PC-9 (cell line): ENCODE measurements at places on chromosomes 5 and 9.

DNA sequence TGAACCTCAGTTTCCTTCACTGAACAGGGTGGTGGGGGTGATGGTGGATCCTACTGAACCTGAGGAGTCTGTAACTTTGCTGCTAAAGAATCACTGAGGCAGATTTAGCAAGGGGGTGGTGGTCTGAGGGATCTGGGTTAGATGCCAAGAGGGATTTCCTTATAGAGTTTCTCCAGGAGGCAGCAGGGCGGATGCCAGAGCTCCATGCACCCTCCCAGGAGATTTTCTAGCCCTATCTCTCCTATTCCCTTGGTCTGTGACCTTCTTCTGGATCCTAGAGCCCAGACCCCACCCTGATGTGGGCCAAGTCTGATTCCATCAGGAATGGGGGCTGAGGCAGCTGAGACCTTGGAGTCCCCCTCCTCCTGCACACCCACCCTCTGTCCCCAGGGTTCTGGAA, 6.0 kb downstream of the PTGS1 start:
- no peak for DNase-seq

DNA sequence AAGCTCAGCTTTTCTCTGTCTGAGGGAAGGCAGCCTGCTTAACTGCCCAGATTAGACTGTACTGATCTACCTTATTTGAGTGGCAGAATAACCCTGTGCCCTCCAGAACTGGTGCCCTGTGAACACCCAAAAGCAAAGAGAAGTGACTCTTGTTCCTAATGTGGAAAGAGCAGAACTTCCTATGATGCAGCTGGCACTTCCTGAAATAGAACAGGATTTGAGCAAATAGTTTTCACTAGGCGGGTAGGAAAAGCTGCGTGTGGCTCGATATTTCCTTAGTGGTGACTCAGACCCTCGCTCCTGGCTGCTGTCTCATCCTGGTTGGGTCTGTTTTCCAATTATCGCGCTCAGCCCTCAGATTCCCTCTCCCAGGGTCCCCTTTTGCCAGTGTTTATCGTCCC, 89.9 kb downstream of the SH3TC2 start:
- peak; percentile 95 for DNase-seq

DNA sequence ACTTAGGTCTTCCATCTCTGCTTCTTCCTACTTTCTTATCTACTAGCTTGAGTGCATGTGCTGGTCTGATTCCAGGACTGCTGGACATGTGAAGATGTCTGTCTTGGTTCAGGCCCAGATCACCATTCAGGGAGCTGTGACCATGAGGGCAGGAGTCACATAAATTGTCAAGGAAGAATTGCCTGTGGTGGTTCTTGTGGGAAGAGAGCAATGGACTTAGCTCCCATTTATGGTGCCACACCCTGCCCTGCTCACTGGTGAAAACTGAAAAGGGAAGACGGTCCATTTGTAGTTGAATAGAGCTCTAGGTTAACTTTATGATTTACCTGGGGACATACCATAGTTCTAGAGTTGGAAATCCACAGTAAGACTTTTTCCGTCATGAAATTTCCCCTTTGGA, 244.3 kb upstream of the ZNF608 start:
- DNase-seq: no peak

GRCh38 chr9:37026113-37026930, 7.7 kb downstream of the PAX5 start:
- no peak for DNase-seq

GRCh38 chr5:172624083-172624995, 16.7 kb upstream of the NEURL1B start:
- no peak for DNase-seq

DNA sequence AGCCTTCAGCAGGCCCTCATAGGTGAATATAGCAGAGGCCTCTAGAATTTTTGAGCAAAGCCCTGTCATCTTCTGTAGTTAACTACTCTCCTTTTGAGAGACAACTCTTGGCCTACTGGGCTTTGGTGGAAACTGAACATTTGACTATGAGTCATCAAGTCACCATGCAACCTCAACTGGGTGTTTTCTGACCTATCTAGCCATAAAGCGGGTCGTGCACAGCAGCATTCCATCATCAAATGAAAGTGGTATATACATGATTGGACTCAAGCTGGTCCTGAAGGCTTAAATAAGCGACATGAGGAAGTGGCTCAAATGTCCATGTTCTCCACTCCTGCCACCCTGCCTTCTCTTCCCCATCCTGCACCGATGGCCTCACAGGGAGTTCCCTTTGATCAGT, 1115.5 kb downstream of the TAF11L14 start:
- DNase-seq: no peak

DNA sequence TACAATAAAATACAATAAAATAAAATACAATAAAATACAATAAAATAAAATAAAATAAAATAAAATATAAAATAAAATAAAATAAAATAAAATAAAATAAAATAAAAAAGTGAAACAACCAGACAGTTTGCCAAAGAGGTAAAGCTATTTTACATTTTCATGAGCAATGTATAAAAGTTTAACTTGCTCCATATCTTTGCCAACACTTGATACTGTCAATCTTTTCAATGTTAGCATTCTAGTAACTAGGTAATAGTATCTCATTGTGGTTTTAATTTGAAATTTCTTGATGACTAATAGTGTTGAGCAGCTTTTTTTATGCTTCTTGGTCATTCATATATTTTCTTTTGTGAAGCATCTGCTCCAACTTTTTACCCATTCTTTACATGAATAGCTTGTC, 17.3 kb downstream of the TTC33 start:
- DNase-seq: no peak

GRCh38 chr9:96874947-96875460, 20.7 kb upstream of the ZNF782 start:
- DNase-seq: peak; percentile 94

DNA sequence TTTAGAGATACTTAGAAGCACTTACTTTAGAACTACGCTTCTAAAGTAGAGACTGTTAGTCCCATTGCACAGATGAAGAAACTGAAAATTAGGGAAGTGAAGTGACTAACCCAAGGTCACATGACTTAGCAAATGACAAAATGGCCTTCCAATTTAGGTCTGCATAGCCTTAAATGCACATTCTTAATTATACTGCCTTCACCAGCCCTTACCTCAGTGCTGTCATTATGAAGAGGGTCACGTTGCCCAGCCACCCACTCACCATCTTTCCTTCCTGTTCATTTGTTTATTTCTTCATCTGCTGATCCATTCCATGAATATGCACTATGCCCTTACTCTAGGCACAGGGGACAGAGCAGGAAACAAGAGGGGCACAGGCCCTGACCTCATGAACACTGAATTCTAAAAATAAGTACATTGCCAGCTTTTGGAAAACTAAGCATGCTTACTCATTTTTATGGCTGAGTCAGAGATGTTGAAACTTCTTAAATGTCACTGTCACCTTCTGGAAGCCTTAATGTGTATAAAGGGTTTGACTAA, 8.6 kb downstream of the HAVCR2 start:
- no peak for DNase-seq
